ENCODE measurements at places on chromosomes 7 and 10. TPM values are rescaled to one million over a fixed set of nuclear protein-coding genes. Genes with fewer than 3 reads are reported as not detected.

GRCh38 chr7:36408589-36408988 is 18.9 kb downstream of the ANLN start:
- H3K4me1 ChIP-seq, result peaks cover 2% of the 10 kb centered on the region
- no peak for DNase-seq
- H3K27me3 ChIP-seq, result no peaks in the 10 kb centered on the region

DNA sequence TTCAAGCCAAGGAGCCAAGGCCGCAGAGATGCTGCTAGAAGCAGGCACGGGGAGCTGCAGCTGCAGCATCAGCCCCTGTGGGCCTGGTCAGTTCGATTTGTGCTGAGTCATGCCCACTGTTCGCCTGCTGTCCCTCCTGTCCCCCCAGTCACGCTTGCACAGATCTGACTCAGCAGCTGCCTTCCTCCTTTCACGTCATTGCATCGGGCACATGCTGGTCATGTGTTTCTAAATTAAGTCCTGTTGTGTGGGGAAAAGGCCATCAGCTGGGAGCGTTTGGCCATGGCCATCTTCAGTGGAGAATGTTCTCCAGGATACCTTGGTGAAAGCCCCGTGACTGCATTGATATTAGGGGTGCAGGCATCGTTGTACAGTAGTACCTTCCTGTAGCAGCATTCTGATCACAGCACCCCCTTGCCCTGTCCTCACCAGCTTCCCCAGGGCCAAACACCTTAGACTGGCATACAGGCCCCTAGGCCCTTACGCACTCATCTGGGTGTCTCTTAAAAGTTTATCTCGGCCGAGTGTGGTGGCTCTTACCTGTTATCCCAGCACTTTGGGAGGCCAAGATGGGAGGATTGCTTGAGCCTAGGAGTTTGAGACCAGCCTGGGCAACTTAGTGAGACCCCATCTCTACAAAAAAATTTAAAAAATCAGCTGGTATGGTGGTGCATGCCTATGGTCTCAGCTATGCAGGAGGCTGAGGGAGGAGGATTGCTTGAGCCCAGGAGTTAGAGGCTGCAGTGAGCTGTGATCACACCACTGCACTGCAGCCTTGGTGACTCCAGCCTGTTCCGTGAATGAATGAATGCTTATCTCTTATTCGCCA is 23.2 kb downstream of the POR start:
- H3K27me3 ChIP-seq, result no peaks in the 10 kb centered on the region
- H3K36me3 ChIP-seq, result no peaks in the 10 kb centered on the region
- DNase-seq, result peak; percentile 97
- H3K27ac ChIP-seq, result peak overlapping the region; percentile 76

DNA sequence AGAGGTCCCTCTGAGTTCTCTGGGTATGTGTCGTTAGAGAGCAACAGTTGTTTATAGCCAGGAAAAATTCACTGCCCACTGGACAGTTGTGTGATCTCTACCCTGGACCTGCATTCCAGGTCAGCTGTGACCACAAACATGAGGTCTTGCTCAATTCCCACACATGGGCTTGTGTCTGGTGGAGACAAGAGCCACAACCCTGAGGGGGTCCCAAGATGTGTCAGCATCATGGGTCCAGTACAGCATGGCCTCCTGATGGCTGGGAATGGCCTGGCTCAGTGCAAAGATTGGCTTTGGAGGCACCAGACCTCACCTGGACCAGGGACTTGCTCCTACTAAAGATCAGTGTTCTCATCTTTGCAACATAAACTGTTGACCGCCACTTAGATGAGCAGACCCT is 751.6 kb downstream of the GRID1 start:
- no peak overlapping the region for H3K27ac ChIP-seq
- H3K36me3 ChIP-seq, result no peaks in the 10 kb centered on the region
- no peaks in the 10 kb centered on the region for H3K27me3 ChIP-seq
- no peak for DNase-seq
- no peak overlapping the region for H3K4me3 ChIP-seq
- no peaks in the 10 kb centered on the region for H3K4me1 ChIP-seq

Gene AS3MT
- 8.1 TPM for total RNA-seq

DNA sequence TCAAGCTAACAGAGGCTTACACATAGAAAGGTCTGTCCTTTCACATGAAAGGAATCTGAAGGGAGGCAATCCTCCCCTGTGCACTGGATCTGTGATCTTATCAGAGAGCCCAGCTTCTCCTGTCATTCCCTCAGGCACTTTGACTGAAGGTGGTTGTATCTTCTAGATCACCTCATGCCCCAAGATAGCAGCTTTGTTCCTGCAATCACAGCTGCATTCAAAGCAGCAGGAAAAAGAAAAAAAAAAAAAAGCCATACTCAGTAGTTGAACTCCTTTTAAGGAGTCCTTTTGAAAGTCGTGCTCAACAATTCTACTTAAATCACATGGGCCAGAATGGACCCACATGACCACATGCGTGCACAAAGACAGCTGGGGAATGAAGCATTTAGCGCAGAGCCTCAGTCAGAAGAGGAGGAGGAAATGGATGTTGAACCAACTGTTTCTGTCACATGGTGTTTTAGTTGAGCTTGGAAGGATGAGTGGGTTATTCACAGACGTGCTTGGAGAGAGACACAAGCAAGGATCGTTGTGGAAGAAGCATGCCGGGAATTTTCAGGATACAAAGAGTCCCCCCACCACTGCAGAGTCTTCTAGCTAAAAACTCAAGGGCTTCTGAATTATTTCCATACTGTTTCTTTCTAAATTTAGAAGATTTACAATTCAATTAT is 13.0 kb upstream of the PFKP start:
- H3K4me3 ChIP-seq, result no peak overlapping the region
- no peaks in the 10 kb centered on the region for H3K27me3 ChIP-seq
- DNase-seq, result no peak
- no peak overlapping the region for H3K27ac ChIP-seq

- H3K4me1 ChIP-seq, result peaks cover 12% of the 10 kb centered on the region
- DNase-seq, result no peak
- H3K27me3 ChIP-seq, result no peaks in the 10 kb centered on the region
- H3K27ac ChIP-seq, result no peak overlapping the region
These were observed 130.9 kb downstream of the MAD1L1 start for GRCh38 chr7:2101630-2102374.

GRCh38 chr7:101625031-101625791 is 3.9 kb downstream of the MYL10 start:
- DNase-seq, result no peak
- H3K4me3 ChIP-seq, result no peak overlapping the region
- no peaks in the 10 kb centered on the region for H3K4me1 ChIP-seq
- H3K27me3 ChIP-seq, result no peaks in the 10 kb centered on the region

DNA sequence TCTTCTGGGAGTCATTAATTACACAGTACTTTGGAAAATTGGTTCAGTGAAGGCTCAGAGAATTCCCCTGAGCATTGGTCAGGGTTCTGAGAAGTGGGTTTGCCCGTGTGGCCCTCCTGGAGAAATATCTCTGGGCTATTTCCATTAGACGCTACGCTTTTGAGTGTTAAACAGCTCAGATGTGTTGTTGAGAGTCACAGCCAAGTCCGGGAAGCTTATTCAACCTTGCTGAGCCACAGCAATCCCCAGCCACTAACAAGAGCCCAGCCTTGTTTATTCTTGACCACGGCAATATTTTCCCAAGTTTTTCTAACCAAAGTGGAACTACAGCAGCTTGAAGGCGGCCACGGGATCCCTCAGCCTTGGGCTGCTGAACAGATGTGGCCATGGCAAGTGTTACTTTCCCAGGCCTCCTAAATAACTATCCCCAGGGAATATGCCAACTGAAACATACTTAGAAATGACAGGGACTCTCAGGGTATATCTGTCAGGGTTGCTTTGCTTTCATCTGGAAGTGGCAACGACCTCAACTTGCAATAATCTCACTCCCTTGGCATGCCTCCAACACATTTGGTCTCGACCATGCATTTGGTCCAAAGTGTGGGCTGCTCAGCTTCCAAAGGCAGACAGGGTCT is 214.7 kb downstream of the EMX2 start:
- H3K4me1 ChIP-seq, result no peaks in the 10 kb centered on the region
- no peak overlapping the region for H3K4me3 ChIP-seq
- no peaks in the 10 kb centered on the region for H3K36me3 ChIP-seq
- H3K27ac ChIP-seq, result no peak overlapping the region

DNA sequence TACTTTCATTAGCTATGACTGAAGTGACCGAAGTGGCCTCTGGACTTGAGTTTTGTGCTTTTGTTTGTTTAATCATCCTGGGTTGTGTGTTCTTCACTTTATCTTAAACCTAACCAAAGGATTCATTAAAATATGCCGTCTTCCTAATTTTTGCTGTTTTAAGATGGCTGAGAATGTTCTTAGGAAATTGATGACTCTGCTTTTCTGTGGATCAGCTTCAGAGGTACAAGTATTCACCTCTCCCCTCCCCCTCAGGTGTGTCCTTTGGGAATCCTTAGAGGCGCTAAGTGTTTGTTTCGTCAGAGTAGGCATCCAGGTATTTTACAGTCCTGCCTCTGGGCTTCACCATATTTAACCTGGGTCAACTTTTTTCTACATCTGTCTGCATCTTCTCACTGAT is 1.1 kb downstream of the CCDC126 start:
- H3K27me3 ChIP-seq, result no peaks in the 10 kb centered on the region
- no peaks in the 10 kb centered on the region for H3K4me1 ChIP-seq
- DNase-seq, result no peak
- no peaks in the 10 kb centered on the region for H3K36me3 ChIP-seq

Gene AMPH
- total RNA-seq, result 3.6 TPM

- H3K27me3 ChIP-seq, result peaks cover 2% of the 10 kb centered on the region
- H3K4me3 ChIP-seq, result no peak overlapping the region
- no peaks in the 10 kb centered on the region for H3K36me3 ChIP-seq
These were observed 6.7 kb downstream of the KCP start for GRCh38 chr7:128903621-128904361.

GRCh38 chr10:110821508-110821907 is 50.2 kb upstream of the PDCD4 start:
- no peak for DNase-seq
- H3K36me3 ChIP-seq, result no peaks in the 10 kb centered on the region

- H3K4me3 ChIP-seq, result no peak overlapping the region
- no peaks in the 10 kb centered on the region for H3K27me3 ChIP-seq
- H3K4me1 ChIP-seq, result no peaks in the 10 kb centered on the region
- DNase-seq, result no peak
- no peak overlapping the region for H3K27ac ChIP-seq
These were observed 24.9 kb upstream of the SLC29A3 start for GRCh38 chr10:71294091-71294561.

Gene PRKAR2B
- 12.6 TPM for total RNA-seq

Gene TMEM178B
- under 0.01 TPM for total RNA-seq

GRCh38 chr7:112495156-112495788 is 14.5 kb downstream of the LSMEM1 start:
- H3K4me1 ChIP-seq, result no peaks in the 10 kb centered on the region
- no peak for DNase-seq
- no peaks in the 10 kb centered on the region for H3K27me3 ChIP-seq

Gene PPA1
- 287 TPM for total RNA-seq

GRCh38 chr7:115368998-115369397 is 447.1 kb downstream of the MDFIC start:
- no peaks in the 10 kb centered on the region for H3K36me3 ChIP-seq
- no peaks in the 10 kb centered on the region for H3K4me1 ChIP-seq
- H3K27ac ChIP-seq, result no peak overlapping the region
- no peak for DNase-seq

GRCh38 chr7:55271661-55272060 is 93.5 kb upstream of the LANCL2 start:
- peaks cover 26% of the 10 kb centered on the region for H3K27me3 ChIP-seq
- H3K4me3 ChIP-seq, result no peak overlapping the region
- DNase-seq, result no peak
- H3K36me3 ChIP-seq, result no peaks in the 10 kb centered on the region
- no peak overlapping the region for H3K27ac ChIP-seq

Gene UNCX
- not detected for total RNA-seq

Gene FAM25C
- total RNA-seq, result not detected

Gene HOXA5
- total RNA-seq, result 22.1 TPM

Data from fibroblast of lung (primary cell).